ENCODE measurements at places on chromosomes 5 and 9.

GRCh38 chr9:107711542-107711941 is 222.0 kb upstream of the KLF4 start:
- peak; percentile 74 for DNase-seq

- no peak for DNase-seq
Observed at GRCh38 chr5:52748590-52748989, 39.1 kb upstream of the ITGA1 start.

DNA sequence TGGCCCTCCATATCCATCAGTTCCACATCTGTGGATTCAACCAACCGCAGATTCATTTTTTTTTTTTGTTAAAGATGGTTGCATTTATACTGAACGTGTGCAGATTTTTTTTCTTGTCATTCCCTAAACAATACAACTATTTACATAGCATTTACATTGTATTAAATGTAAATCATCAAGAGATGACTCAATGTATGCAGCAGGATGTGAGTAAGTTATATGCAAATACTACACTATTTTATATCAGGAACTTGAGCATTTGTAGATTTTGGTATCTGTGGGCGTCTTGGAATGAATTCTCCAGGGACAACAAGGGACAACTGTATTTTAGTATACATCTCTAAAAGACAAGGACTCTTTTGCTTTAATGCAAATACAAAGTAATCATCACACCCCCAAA is 299.2 kb upstream of the ZNF608 start:
- DNase-seq, result no peak

GRCh38 chr9:77177894-77178794 is 810 bp downstream of the VPS13A start:
- DNase-seq, result peak; percentile 8

- no peak for DNase-seq
Observed at GRCh38 chr9:117104716-117105495, 310.0 kb downstream of the ASTN2 start.

DNA sequence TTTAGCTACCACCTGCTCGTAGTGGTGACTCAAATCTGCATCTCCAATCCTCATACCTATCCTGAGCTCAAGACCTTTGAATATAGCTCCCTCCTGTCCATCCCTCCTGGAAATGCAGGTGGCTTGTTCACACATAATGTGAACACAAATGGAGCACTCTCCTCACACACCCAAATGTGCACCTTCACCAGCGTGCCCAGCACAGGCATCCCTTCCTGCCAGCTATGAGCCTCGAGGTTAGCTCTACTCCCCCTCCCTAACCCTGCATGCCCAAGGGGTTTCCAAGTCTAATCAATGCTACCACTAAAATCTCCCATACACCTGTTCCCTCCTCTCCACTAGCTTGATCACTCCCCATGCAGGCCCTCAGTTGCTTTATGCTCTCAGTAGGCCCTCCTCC is 2.2 kb upstream of the TGFBI start:
- DNase-seq, result no peak

DNA sequence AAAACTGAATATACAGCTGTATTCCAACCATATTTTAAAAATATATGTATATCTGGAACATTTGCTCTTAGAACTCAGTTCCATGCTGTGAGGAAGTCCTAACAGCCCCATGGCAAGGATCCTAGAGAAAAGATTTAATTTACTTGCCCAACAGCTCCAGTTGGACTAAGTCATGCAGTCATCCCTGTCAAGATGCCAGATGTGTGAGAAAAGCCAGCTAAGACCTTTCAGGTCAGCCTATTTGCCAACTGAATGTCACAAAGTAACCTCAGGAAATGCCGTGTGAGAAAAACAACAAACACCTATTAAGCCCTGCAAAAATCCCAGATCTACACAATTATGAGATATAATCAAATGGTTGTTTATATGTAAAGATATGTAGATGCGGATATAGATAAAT is 416.3 kb downstream of the NR2F1-AS1 start:
- peak; percentile 78 for DNase-seq

GRCh38 chr5:141641634-141642267 is 5.0 kb downstream of the RELL2 start:
- DNase-seq, result peak; percentile 79

DNA sequence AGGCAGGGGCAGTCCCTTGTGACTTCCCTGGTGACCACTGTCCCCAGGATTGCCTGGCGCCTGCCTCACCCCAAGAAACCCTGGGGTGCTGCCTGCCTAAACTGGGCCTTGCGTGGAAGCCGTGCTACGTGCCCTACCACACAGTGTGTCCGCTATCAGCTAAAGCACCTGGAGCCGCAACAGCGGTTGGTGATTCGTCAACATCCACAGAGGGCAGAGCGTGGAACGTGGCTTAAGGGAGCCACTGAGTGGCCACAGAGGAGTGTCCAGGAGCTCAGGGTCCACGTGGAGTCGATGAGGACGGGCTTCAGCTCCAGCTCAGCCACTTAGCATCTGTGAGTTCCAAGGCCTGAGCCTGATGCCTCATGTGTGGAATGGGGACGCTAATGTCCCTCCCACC is 25.3 kb downstream of the LAMC3 start:
- DNase-seq, result no peak

GRCh38 chr9:18362901-18363685 is 110.9 kb upstream of the ADAMTSL1 start:
- peak; percentile 35 for DNase-seq

- DNase-seq, result peak; percentile 20
Observed at GRCh38 chr5:58498340-58498942, 7.2 kb downstream of the GAPT start.

DNA sequence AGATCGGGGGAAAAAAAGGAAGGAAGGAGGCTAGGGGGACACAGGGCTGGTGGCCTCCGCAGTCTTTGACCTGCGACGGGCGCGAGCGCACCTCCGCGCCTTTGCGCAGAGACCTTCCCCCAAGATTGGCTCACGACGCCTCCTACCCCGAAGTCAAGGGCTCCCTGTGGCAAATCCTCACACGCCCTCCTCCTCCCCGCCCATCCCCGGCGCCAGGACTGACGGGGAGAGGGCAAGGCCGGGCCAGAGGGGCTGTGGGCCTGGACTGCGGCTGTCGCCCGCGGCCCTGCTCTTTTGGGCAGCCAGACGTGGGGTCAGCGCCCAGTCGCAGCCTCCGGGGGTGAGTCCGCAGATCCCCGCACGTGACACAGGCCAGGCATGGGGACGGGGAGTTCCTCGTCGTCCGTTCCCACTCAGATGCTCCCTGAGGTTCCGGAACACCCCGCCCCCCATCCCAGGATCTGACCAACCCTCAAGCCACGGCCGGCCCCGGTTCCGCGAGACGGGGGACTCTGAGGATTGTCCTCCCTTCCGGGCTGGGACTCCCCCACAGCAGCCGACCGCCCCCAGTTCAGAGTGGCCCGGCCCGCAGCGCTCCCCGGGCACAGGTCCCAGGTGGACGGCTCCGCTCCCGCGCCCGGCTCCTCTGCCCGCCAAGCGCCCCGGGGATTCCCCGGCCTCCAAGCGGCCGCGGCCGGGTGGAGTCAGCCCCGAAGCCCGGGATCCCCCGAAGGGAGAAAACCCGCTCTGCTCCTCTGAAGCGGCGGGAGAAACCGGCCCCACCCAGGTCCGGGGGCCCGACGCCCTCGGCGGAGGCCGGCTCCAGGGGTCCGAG is 543 bp upstream of the ANKRD33B start:
- no peak for DNase-seq

GRCh38 chr5:95281226-95281625 is 3.7 kb downstream of the MCTP1 start:
- peak; percentile 7 for DNase-seq

GRCh38 chr9:12680341-12680740 is 12.8 kb upstream of the TYRP1 start:
- peak; percentile 45 for DNase-seq

GRCh38 chr9:110027671-110028081 is 180.3 kb downstream of the C9orf152 start:
- DNase-seq, result peak; percentile 15

- DNase-seq, result no peak
Observed at GRCh38 chr5:172911628-172911880, 47.7 kb upstream of the RPL26L1 start.

GRCh38 chr5:174413567-174414314 is 310.6 kb upstream of the MSX2 start:
- DNase-seq, result no peak

- DNase-seq, result peak; percentile 15
Observed at GRCh38 chr5:68292316-68292715, 76.8 kb downstream of the PIK3R1 start.

- DNase-seq, result peak; percentile 25
Observed at GRCh38 chr5:167565189-167565954, 726.1 kb upstream of the WWC1 start.

DNA sequence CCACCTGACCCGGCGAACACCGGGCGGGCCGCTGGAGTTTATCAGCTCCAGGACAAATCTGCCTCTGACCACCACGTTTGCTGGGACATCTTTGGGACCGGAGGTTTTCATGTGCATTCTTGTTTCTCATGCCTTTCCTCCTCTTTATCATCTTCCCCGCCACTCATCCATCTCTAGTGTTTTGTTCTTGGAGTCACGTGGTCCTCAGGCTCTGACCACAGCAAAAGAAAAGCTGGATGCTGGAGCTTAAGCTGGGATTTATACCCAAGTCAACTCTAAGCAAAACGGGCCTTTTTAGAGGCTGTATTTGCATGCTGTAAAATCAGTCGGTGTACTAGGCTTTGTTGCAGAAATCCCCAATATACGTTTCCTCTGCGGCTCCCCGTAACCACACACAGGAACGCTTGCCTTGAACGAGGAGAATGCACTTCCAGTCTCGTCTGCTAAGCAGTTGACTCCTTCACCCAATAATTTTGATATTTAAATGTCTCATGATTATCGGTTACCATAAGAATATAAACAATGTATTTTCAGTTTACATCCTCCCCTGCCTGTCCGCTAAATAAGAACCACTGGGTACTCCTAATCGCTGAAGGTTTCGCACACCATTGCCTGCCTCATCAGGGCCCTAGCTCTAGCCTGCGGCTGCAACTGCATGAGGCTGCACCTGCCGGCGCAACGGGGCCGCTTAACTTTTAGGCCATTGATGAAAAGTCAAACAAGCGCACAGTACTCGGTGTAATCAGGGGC is 560 bp upstream of the NDUFS6 start:
- no peak for DNase-seq

DNA sequence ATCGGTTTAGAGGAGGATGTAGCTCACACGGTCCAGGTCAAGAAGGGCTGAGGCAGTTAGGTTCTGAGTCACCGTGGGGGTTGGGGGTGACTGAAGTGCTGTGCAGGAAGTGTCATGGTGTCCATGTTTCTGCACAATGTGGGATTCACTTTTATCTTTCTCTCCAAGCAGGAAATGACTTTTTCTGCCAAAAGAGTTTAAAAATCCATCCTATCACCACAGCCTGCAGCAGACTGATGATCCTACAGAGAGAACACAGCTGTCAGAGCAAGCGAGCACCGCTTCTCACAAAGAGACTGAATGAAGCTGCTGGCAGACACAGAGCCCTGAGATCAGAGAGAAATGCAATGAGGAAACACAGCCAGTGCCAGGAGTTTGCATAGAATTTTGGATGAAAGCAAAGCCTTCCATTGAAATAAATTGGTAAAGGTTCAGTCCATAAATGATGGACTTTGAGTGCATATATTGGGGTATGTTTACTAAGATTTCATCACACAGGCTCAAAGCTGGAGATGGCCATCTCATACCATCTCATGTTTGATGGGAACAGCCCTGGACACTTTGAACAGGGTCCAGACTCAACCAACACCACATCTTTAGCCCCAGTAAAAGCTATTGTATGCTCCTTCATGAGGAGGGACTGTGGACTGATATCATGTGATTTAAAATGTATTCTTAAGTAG is 213.9 kb upstream of the FBXL7 start:
- DNase-seq, result no peak

GRCh38 chr5:6540111-6540827 is 91.6 kb downstream of the UBE2QL1 start:
- peak; percentile 8 for DNase-seq

DNA sequence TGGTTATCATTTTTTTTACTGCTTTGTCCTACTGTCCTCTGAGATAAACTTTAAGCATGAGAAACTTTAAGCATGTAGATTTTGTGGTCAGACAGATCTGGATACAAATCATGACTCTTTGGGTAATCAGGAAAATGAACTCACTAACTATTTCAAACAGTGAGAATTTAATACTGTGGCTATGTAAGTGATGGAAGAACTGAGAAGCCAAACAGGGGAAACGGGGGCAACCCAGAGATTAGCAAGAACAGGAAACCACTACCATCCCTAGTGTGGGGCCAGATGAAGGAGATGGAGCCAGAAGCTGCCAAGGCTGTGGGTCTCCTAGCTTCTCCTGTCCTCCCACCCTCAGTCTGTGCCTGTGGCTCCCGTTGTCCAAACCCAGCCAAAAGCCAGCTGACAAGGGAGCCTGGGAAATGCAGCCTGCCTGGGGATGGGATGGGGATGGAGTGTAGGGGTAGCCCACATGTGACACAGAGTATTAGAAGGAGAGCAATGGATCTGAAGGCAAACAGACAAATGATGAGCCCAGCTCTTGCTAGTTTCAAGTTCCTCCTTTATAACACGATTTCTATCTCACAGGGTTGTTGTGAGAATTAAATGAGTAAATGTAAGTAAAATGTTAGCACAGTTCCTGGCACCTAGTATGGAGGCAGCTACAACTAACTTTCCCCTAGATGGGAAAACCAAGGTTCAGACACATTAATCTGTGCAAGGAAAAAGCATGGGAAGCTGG is 27.7 kb upstream of the CDC23 start:
- DNase-seq, result no peak

- no peak for DNase-seq
Observed at GRCh38 chr5:164073081-164073480, 567.7 kb downstream of the MAT2B start.

DNA sequence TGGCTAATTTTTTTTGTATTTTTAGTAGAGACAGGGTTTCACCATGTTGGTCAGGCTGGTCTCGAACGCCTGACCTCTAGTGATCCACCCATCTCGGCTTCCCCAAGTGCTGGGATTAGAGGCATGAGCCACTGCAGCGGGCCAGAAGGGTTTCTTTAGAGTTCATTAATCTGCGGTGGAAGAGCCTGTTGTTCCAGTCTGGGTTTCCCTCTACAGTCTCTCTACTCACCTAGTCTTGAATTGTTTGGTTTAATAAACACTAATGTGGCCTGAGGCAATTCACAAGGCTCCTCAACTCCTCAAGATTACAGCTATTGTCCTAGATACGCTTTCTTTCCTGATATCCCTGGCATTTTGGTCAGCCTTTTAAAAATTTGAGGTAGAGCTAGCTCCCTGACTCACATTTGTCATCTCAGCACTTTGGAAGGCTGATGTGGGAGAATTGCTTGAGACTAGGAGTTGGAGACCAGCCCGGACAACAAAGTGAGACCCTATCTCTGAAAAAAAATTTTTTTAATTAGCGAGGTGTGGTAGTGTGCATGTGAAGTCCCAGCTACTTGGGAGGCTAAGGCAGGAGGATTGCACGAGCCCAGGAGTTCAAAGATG is 4.6 kb upstream of the SAR1B start:
- DNase-seq, result no peak

- DNase-seq, result peak; percentile 47
Observed at GRCh38 chr5:107542428-107542827, 128.3 kb downstream of the EFNA5 start.
